ENCODE measurements at places on chromosomes 6 and 20.

GRCh38 chr6:20104696-20105095, 107.6 kb downstream of the MBOAT1 start:
- no peak for DNase-seq

DNA sequence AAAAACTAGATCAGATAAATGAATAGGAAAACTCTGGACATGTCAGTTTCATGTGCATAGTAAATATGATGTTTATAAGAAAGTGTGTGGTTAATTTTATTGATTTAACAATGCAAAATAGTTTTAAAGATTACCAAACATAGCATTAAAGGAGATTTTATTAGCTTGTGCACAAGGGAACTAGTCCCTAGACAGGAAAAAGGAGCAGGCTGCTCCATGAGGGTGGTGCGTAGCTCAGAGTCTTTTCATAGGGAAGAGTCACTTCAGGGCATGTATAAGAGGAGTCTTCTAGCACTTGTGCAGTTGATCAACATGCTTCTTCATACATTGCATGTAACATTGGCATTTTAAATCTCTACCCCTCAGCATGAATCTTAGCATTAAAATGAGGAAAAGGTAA, 835.8 kb downstream of the GRIK2 start:
- DNase-seq = no peak

DNA sequence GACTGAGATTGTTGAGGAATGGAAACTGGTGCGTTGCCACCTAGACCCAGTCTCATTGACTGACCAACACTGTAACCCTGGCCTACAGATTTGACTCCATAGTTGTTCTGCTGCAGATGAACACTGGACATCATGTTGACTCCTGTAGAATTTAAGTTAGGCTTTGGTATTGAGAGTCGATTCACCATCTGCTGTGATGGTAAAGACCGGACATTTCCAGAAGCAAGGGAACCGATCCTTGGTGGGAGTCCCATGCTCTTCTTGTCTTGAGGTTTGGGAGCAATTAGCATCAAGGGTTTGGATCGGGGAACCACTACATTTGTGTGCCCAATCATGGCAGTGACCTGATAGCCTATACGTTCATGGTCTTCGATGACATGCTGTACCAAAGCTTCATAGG, 37.6 kb downstream of the ADNP start:
- no peak for DNase-seq

- no peak for DNase-seq
Observed at GRCh38 chr6:53945765-53946407, 151.1 kb downstream of the LRRC1 start.

DNA sequence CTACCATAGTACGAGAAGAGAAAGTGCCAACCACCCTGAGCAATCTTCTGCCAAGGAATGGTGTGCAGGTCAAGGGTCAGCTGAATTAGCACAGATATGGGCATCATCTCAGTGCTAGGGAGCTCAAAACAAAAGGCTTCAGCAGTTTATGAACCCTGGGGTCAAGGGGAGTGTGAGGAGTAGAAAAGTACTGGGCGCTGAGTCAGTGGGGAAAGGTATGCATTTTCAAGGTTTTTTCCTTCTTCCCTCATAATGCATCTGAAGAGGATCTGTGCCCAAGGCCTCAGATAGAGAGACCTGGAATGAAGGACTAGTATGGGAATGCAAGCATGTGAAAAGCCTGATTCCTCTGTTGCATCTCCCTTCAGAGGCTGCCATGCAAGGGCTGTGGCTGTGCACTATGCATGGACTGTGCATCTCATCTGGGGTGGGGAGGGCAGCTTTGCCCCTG, 81.7 kb downstream of the PERP start:
- no peak for DNase-seq

DNA sequence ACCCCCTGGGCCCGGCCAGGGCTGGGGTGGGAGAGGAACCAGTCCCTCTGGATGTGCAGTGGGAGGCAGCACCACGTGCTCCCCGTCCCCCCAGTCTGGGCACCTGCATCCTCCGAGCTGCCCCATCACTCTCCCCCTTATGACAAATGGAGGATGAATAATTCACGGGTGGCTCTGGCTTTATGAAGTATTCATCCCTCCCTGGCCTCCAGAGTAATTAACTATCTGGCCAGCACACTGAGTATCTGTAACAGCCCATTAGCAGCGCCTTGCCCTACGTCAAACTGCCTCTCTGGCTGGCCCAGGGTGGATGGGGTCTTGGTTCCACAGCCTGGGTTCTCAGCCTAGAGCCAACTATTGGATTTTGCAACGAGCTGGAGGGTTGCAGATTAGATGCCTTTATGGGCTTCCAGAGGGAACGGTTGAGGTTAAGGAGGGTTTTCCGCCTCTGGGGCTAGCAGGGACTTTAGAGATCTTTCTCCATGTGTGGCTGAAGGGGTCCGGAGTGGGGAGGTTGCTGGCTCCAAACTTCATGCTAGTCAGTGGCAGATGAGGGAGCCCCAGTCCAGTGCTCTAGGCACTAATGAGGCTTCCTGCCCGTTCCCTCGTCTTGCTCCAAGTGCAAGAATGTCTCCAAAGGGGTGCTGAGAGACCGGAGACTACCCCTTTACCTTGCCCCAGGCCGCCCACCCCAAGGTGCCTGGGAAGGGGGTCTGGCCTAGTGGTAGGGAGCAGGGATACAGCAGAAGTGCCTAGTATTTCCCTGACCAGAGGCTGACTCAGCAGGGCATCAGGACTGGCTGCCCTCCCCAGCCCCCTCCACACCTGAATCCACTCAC, 53.5 kb upstream of the MLN start:
- DNase-seq = no peak

DNA sequence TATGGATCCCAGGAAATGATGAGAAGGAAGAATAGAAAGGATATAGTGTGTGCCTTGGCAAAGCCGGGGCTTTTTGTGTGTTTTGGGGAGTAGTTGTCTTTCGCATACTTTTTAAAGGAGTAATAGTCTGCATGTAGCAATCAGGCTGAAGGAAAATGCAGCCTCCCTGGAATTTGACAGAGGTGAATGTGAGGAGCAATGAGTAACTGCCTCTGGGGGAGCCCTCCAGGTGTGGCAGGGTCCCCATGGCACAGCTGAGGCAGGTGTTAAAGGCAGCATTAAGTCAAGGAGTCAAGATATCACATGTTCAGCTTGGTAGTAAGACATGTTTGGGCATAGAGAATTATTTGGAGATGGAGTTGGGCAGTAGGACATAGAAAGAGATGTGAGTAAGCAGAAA, 203.1 kb downstream of the C6orf118 start:
- no peak for DNase-seq

GRCh38 chr6:73180076-73180738, 45.1 kb downstream of the KHDC1L start:
- no peak for DNase-seq
